ENCODE measurements at places on chromosomes 7 and 10.

- no peak for DNase-seq
Observed at GRCh38 chr10:49752584-49752983, 9.5 kb downstream of the OGDHL start.

DNA sequence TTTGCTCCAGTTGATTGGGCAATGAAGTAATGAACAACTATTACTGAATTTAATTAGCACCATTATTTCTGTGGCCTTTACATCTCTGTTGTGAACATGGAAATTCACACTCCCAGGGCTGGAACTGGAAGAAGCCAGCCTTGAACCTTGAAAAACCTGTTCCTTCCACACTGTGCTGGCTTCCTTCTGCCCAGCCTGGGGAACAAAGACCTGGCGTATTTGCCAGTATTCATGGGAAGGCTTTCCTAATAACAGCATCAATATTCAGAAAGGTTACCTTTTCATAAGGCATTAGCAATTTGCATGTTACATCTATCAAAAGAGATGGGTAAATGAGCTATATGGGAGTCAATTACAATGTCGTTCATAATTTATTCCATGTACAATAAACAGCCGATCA is 1.3 kb downstream of the C10orf90 start:
- no peak for DNase-seq

- DNase-seq = no peak
Observed at GRCh38 chr10:116907245-116907987, 58.1 kb downstream of the ENO4 start.

DNA sequence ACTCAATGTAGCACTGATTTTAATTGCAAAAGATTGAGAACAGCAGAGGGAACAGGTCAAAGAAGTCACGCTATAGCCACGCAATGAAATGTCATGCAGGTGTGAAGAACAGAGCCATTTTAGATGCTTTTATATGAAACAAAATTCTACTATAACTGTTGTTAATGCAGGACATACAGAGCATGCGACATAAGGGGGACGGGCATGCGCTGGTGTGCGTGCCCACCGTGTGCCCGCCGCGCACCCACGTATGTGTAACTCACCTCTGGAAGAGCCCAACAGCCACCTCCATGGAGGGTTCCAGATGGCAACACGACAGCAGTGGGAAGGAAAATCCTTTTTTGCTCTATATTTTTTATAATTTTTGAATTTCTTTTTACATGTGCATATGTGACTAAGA is 410.0 kb upstream of the RNF32 start:
- DNase-seq = no peak

- no peak for DNase-seq
Observed at GRCh38 chr7:149293338-149293737, 31.3 kb downstream of the ZNF783 start.

DNA sequence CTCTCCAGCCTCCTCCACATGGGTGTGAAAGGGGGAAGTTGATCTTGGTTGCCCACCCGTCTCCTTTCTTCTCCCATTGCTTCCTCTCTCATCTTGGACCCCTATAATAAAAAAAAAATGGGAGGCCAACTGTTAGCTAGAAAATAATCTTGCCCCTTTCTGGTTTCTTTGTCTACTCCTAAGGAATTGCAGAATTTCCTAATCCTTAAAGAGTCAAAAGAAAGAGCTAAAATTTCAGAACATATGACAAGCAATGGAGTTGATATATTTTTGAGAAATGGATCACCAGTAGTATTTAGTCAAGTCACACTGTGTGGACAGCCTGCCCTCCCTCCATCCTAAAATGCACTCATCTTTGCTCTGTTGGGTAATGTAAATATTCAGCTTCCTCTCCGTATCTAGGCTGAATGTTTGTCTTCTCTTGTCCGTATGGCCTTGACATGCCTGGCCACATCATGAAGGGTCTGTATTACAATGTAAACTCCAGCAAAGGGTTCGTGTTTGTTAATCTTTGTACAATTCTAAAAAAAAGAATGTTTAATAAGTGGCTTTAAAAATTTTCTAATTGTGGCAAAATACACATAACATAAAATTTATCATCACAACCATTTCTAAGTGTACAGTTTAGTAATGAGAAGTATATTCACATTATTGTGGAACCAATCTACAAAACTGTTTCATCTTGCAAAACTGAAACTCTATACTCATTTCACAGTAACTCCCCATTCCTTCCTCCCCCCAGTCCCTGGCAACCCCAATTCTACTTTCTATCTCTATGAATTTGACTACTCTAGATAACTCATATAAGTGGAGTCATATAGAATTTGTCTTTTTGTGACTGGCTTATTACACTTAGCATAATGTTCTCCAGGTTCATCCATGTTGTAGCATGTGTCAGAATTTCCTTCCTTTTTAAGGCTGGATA is 71.5 kb downstream of the ZNF92 start:
- DNase-seq = no peak

GRCh38 chr7:137930581-137930980 is 71.3 kb downstream of the CREB3L2 start:
- DNase-seq = no peak

- no peak for DNase-seq
Observed at GRCh38 chr7:50558294-50559053, 6.7 kb downstream of the DDC start.

DNA sequence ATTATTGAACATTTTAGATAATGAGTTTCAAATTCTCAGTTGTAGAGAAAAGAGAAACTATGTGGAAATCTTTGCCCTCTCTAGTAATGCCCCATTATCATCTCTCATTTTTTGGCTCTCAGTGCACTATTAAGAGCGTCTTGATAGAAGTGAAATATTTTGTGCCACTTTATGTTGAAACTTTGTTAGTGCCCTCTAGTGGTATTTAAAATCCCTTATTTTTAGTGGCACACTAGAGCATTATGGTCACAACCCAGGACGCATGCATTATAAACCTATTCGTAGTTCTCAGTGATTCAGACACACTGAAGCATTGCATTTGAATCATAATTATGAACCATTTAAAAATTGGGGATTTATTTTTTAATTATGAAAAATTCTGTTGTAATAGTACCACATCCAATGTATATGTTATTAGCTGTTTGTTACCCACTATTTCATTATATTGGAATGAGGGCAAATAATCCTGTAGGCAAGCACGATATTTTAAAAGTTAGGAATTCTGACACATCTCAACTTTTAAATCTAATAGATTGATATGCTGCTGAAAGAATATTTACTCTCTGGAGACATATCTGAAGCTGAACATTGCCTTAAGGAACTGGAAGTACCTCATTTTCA is 21.9 kb downstream of the PDCD4 start:
- peak; percentile 78 for DNase-seq

DNA sequence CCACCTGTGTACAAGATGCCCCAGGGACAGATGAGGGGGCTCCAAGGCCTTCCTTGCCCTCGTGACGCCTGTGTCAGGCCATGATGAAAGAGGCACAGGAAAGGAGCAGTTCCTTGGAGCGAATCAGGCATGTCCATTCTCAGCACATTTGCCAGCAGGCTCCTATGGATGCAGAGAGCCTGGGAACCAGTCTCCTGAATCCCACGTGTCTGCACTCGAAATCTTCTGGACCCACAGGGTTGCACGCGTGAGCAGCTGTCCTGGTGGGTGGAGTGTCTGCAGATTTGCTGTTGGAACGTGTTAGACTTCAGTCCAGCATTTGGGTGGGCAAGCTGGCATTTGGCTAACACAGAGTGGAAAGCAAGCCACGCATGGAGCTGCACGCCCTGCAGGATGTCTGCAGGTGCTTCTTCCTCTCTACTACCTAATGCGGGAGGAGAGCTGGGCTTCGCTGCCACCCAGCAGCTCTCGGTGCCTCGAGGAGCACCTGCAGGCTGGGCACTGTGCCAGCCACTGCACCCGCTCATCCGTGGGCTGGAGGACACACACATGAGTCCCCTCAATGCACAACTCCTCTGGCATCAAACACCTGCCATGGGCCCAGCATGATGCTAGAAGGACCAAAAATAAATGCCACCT is 140.7 kb downstream of the PAXIP1 start:
- no peak for DNase-seq

GRCh38 chr7:63968629-63969028 is 30.0 kb upstream of the ZNF722 start:
- DNase-seq = no peak

- peak; percentile 57 for DNase-seq
Observed at GRCh38 chr7:76051840-76052239, 3.9 kb downstream of the MDH2 start.

DNA sequence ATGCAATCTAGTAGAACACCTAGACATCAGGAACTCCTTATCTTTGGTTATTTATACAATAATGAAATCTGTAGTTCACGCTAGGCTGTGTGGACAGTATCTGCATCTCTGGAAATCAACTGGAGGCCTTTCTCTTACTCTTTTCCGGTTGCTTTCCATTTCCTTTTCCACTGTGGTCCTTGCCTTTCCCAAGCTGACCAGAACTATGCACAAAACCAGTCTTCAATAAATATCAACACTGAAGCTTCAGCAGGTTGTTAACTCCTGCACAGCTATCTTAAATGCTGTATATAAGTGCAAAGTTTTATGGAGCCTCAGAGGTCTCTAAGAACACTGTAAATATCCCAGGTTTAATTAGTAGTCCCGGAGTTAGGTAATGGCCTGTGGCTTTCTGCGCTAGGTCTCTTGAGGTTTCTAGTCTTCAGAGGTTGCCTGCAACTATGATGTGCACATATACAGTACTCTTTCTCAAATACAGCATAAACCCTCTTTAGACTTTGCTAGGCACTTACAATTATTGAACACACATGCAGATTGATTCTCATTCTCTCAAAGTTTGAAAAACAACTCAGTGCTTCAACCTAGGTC is 2.4 kb downstream of the KLLN start:
- DNase-seq = no peak

DNA sequence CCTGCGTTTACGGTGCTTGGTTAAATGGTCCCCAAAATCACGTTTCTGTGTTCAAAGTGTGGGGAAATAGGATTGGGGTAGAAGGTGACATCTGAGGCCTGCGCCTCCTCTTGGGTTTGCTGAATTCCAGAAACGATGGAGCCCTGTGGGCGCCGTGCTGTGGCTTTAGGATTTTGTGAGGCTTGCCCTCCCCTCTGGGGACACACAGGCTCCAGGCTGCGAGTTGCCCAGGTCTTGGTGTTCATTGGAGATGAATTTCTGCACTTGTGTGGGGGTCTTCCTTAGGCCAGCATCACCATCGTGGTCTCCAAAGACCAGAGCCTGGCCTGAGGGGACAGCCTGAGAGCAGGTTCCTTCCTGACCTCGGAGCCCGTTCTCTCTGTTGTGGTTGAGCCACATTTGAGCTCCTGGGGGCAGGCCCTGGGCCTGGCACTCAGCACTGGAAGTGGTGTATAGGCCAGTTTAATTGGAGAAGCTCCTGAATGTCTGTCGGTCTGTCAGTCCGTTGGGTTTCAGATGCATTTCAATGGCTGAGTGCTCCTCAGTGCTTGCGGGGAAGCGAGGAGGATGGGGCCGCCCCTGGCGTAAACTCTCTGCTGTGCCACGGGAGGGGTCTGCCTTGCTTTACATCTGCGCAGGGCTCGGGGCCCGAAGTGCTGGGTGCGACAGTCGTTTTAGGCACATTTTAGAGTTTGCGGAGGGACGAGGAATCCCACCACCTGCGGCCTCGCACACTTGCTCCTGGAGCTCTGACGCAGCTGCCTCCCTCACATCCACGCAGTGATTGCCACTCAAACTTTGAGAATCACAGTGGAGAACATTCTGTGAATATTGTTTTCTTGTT is 71.7 kb downstream of the DNAJB6 start:
- DNase-seq = no peak

GRCh38 chr10:15748126-15748525 is 28.4 kb upstream of the ITGA8 start:
- no peak for DNase-seq

DNA sequence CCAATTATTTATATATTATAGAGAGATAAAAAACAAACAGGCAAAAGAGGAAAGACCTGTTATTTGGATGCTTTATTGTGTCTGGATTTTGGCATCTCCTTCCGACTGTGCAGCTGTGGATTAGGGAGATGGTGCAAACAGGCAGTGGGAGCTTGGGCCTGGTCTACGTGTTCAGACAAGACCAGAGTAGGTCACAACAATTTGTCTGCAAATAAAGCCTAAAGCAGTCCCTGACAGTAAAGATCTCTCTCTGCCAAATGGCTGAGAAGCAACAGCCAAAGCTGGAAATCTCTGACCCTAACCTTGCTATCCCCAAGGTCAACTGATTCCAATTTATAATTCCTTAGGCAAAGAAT is 82.0 kb downstream of the ABLIM1 start:
- DNase-seq = no peak

DNA sequence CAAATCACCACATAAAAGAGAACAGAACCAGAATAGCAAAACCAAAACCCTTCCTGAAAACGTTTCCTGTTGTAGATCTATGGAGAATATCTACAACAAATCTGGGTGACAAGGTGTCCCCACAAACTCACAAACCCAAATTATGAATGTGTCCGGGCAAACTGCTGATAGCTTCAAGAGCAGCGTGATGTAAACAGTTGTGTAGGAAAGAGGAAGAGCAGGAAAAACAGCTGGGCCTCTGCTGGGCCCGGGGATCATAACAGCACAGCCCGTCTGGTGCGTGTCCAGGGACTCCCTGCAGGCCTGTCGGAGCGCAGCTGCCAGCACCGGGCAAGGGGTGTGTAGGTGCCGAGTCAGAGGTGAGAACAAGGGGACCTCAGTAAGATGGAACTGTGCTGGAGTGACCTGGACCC is 53.7 kb downstream of the KCNH2 start:
- no peak for DNase-seq

DNA sequence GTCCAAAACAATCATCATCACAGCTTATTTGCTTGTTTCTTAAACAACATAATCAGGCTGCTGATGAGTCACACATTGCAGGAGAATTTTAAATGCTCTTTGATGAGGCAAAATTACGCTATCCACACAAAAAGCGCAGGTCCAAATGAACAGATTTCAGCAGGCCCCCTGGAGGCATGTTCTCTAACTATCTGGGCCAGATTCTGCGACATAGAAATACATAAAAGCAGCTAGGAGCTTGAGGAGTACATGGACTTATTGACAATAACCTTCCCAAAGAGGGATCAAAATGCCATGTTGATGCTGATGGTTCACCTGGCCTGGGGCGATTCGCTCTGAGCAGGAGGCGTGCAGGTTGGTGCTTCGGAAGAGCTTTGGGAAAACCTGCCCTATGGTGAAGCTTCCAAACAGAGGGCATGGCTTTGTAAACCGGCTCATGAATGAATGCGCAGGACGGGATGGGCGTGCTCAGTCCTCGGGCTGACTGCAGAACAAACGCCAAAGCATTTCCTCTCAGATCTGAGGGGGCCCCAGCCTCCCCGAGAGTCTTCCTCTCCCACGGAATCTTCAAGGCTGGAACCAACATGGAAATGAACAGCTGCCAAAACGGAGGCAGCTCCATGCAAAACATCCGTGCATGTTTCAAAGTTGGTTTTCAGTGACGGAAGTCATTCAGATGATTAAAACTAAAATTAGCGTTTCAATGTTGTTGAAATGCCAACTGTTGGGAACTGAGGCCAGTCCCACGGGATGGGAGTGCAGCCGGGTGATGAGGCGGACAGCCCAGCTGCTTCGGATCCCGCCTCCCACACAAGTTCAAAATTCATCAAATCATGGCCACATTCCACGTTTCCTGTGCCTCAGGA is 179.6 kb downstream of the TCERG1L start:
- no peak for DNase-seq

DNA sequence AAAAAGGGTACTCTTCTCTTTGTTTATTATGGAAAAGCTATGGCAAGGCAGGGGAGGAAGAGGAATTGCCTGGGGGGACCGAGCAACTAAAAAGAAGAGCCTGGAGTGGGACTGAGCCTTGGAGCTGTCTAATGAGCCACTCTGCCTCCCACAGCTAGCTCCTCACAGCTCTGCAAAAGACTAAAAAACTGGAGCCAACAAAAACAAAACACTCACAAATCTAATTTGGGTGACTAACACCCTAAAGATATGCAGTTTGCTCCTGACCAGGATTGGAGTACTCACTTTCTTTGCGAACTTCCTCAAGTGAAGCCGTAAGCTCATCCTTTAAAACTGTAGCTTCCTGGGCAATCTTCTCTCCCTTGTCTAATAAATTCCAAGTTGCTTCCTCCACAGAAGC is 89.4 kb downstream of the CTNNA3 start:
- DNase-seq = no peak

Measured in CD4-positive, alpha-beta T cell treated with Interleukin-17A for 1 hour (primary cell).